Heart right ventricle (tissue), 16 donors: ENCODE measurements at places on chromosomes 2 and 18.

GRCh38 chr2:205995260-205995659, 90.7 kb downstream of the INO80D start:
- DNase-seq, result no peak

DNA sequence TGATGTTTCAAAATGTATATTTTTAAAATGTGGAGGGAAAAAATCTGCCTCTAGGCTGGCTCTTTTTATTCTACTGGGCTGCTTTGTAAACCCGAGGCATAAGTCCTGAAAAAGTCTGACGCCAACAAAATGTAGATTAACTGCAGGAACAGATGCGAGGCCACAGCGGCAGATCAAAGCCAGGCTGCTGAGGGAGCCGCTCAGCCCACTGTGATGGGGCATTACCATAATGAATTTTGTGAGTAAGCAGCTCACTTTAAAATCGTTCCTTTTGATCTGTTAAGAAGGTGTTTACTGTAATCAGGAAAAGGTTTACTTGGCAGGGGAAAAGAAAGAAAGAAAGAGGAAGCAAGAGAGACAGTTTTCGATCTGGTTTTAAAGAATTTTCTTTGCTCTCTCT, 269.0 kb downstream of the ICOS start:
- DNase-seq, result no peak

GRCh38 chr2:235608200-235608887, 114.5 kb downstream of the AGAP1 start:
- DNase-seq, result peak; percentile 35

DNA sequence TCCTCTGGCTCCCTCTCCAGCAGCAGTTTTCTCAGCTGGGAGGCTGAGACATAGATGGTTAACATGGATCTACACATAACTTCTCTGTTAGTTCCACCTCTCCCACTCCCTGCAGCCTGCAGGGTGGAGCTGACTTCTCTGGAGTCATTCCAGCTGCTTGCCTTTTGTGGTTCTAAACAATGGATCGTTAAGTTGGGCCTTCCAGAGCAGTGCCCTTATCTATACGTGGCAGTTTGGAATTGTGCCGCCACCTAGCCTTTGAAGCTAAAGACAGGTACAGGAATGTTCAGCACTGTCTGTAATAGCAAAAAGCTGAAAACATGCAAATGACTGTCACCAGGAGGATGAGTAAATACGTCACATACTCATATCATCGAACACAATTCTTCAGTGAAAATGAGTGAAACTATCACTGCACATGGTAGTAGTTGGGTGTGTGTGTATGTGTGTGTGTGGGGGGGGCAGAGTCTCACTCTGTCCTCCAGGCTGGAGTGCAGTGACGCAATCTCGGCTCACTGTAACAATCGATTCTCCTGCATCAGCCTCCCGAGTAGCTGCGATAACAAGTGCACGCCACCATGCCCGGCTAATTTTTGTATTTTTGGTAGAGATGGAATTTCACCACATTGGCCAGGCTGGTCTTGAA, 50.3 kb downstream of the SH2D6 start:
- no peak for DNase-seq

GRCh38 chr2:64807417-64807816, 153.7 kb upstream of the SERTAD2 start:
- no peak for DNase-seq

- DNase-seq, result no peak
These were observed 24.1 kb downstream of the SLC14A2 start for GRCh38 chr18:45639408-45639807.

GRCh38 chr2:140353541-140353940, 1573.4 kb upstream of the NXPH2 start:
- no peak for DNase-seq

GRCh38 chr2:160454070-160454797, 39.4 kb downstream of the RBMS1 start:
- no peak for DNase-seq

DNA sequence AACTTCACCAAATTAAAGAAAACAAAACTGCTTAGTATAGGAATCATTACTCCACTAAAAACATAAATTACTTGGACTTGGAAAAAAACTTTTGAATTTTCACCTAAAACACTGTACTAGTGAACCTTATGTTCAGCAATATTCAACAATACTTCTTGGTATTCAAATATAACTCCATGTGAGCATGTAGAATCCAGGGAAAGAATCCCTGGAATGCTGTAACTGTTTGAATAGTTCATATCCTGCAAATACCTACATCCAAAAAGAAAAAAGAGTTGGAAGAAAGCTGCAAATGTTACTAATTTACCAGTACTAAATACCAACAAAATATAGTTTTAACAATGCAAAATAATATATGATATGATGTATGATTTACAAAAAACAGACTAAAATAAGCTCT, 65.4 kb downstream of the IKZF2 start:
- no peak for DNase-seq

DNA sequence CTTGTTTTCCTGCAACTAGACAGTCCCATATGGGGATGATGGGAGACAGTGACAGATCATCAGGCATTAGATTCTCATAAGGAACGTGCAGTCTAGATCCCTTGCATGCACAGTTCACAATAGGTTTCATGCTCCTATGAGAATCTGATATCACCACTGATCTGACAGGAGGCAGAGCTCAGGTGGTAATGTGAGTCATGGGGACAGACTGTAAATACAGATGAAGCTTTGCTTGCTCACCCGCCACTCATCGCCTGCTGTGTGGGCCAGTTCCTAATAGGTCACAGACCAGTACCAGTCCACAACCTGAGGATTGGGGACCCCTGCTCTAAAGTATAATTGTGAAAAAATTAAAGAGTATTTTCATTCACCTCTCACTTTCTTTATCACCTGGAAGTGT, 23.6 kb upstream of the RAB1A start:
- DNase-seq, result no peak

DNA sequence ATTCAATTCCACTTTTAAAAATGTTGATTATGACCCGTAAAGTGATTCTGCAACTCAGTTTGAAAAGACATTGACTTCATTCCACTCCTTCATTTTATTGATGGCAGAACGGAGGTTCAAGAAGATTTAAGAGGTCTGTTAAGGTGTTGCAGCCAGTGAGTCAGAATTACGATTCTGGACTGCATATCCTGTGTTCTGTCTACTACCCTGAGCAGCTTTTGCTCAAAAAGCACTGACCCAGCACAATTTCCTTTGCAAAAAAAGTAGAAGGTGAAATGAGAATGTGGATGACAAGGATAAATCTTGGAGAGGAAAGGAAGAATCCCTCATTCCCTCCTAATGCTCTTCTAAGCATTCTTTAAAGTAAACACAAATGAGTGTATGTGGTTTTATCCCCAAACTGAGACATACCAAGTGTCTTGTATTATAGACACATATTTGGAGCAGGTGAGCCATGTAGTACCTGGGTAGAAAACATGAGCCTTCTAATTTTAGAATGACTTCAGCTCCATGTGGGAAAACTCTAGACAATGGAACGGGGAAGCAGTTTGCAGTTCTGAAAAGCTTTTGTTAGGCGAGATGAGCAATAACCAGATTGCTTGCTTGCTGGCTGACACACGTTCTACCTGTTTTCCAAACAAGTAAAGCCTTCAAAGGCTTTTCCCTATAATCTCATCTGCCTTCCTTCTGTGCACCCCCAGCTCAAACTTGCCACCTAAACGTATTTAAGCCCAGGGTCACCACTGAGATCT, 44.7 kb downstream of the TGFA start:
- no peak for DNase-seq

DNA sequence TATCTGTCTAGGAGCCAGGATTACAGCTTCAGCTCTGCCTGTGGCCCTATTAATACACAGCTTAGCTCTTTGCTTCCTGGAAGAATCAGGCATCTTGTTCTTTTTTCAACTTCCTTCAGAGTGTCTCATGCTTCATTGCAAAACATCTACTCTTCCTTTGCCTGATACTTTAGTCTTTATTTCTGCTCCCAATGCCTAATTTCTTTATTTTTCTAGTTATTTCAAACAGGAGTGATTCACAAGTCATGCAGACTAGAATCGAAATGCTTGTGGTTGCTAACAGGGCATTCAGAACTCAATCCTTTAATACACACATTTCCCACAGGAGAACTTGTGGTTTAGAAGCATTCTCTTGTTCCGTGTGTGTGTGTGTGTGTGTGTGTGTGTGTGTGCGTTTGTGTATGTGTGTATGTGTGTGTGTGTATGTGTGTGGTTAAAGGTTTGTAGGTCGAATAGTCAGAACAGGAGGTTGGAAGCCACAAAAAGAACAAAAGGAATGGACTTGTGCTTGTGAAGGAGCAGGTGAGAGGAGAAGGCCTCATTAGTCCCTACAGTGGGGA, 28.3 kb upstream of the INSIG2 start:
- no peak for DNase-seq

- DNase-seq, result no peak
These were observed 67.7 kb upstream of the GPC1 start for GRCh38 chr2:240367721-240368120.

DNA sequence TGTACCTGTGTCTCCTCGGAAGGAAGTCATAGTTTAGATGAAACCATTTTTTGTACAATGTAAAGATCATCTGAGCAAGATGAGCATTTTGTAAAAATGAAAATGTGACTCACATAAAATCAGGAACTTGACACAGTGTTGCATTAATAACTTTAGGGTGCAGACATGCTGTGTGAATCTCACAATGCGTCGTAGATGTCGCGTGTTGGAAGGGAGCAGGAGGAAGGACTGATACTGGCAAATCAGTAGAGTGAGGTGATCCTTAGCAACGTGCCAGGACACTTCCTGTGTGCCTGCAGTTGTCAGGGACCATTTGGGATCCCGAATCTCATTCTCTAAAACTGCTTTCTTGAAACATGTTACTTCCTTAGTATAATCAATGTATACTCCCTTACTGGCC, 103.1 kb downstream of the SH3BP4 start:
- DNase-seq, result no peak

DNA sequence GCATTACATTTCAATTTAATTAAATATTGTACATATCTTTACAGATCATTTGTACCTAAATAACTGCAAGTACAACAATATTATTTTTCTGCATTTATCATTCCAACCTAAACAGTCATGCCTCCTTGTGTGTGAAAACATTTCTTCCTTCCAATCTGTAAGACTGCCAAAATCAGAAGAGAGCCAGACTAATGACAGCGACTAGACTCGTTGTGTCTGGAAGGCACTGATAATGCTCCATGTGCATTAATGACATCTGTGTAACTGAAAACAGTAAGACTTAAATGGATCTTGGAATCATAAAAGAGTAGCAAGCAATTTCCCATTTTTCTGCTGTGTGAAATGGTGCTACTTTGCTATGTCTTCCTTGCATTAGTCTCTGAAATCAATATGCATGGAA, 278.0 kb upstream of the DSEL start:
- no peak for DNase-seq

DNA sequence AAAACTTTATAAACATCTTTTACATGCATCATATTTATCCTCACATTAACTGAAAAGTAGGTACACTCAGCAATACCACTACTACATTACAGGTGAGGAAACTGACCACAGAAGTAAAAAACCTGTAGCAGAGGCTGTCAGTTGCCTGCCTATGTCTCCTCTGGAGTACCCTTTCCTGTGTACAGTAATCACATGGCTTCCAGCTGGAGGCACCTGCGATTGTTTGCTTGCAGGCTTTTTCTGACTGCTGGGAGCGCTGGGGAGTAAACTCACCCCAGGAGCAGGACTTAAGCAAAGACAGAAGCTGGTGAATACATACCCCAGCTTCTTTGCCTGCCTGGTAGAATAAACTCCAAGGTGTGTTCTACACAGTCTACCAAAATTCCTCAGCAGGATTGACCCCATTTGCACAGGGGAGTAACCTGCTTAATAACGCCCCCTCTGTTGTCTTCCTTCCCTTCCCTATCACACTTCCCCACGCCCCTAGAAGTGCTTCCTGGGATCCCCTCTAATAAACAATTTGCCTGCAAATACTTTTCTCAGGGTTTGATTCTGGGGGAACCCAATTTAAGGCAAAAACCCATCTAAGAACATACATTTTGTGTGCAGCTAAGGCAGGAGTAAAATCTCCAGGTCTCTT, 138.9 kb downstream of the PTH2R start:
- DNase-seq, result no peak

DNA sequence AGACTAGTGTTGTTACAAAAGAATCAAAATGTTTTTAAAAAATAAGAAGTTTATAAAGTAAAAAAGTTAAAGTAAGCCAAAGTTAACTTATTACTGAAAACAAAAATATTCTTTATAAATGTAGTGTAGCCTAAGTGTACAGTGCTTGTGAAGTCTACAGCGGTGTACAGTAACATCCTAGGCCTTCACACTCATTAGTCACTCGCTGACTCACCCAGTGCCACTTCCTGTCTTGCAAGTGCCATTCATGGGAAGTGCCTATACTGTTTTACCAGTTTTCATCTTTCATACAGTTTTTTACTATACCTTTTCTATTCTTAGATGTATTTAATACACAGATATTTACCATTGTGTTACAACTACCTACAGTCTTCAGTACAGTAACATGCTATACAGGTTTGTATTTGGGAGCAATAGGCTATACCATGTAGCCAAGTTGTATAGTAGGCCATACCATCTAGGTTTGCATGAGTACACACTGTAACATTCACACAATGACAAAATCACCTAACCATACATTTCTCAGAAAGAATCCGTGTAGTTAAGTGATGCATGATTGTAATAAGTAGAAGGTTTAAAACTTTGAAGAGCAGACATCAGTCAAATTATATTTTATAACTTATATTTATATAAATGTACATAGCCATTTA, 13.4 kb downstream of the SERPINB7 start:
- DNase-seq, result no peak

DNA sequence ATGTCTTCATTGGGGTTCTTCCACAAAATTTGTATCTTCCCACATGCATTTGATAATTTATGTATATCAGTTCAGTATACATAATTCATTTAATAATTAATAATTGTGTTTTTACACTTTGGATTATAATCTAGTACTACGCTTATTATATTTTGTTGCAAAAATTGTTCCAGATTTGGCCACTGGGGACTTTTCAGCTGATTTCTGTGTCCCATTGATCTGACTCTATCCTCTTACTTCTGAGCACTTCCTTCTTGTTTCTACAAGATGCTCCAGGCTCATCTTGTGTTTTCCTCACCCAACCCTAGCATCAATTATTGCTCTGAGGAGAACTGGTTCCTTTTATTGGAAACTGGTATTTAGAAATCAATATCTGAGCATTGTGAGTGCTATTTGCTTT, 215.3 kb upstream of the CDH19 start:
- no peak for DNase-seq
